ENCODE measurements at places on chromosomes 2 and 18. TPM values are rescaled to one million over a fixed set of nuclear protein-coding genes. Genes with fewer than 3 reads are reported as not detected.

The G6PC2 gene
- not detected for total RNA-seq

The SP140L gene
- total RNA-seq, result 7.1 TPM

The CFAP65 gene
- not detected for total RNA-seq

The ANKRD30B gene
- not detected for total RNA-seq

The FHOD3 gene
- total RNA-seq, result not detected

The PSTPIP2 gene
- total RNA-seq, result 2.4 TPM

The SLC35G4 gene
- not detected for total RNA-seq

The CTAGE1 gene
- not detected for total RNA-seq

The C2orf74 gene
- 18.0 TPM for total RNA-seq

The TTC39C gene
- total RNA-seq, result 31.0 TPM

The SPTBN1 gene
- total RNA-seq, result 186 TPM

Measured in cardiac ventricle fibroblast (primary cell).